ENCODE measurements at places on chromosomes 5 and 9.

DNA sequence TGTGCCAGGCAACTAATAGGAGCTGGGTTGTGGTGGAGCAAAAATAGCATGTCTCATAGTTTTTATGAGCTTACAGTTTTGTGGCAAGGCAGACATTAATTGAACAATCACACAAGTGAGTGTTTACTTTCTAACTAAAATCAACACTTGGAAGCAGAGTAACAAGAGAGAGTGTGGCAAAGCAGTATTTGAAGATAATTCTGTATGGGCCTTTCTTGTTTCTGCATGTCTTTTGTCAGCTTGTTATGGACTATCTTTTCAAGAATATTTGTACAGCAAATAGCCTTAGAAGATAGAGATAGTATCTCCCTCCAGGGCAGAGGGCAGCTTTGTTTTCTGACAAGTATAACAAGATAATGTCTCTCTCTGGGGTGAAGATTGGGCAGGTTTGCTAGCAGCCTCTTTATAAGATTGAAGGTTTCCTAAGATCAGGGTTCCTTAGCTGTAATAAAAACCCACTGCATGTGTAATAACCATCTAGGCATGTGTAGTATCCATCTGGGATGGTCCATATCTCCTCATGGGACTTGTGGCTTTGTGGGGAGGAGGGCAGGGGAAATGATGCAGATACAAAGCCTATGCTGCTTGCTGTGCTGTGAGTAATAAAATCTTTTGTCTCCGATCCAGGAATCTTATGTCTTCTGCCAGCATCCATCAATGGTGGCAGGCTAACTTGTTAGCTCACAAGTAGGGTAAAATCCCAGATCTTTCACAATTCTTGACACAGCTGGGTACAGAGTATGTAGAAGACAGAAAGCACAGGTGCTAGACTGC is 479.9 kb downstream of the KDM4C start:
- no peak for DNase-seq

GRCh38 chr9:98533866-98534265 is 174.9 kb downstream of the GABBR2 start:
- no peak for DNase-seq

GRCh38 chr9:115292584-115293279 is 174.8 kb upstream of the TNC start:
- no peak for DNase-seq

DNA sequence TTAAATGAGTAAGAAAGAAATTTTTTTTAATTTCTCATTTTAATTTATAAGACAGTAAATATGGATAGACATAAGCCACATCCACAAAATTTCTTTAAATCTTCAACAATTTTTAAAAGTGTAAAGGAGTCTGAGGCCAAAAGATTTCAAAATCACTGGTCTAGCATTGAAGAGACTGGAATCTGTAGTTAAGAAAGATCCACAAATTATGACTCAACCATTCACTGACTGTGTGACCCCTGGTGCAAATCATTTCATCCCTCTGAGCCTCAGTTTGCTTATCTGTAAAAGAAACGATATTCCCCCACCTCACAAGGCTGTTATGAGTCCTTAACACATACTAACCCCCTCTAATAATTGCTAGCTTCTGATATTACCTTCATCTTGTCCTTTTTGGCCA is 98.5 kb downstream of the EBF1 start:
- no peak for DNase-seq

- no peak for DNase-seq
Measured at GRCh38 chr5:79225026-79225425, 10.9 kb upstream of the JMY start.

- DNase-seq, result no peak
Measured at GRCh38 chr9:21670374-21670773, 132.1 kb upstream of the MTAP start.

- no peak for DNase-seq
Measured at GRCh38 chr5:111737716-111738115, 19.3 kb downstream of the NREP start.

DNA sequence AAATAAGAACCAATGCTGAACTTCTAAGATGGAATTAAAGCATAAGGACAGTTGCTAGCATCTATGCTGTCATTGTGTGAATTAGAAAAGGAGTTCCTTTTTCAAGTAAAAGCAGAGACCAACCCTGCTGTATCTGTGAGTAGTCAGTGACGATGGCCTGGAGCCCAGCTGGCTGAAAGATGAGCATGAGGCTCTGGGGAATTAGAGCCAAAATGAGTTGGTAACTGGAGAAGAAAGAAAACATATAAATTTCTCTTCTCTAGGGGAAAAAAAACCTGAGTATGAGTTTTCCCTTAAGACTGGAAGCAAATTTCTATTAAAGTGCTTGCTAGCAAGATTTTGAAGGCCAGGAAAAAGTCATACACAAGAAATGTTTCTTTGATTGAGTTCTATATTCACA is 1.6 kb upstream of the SPZ1 start:
- DNase-seq, result no peak

DNA sequence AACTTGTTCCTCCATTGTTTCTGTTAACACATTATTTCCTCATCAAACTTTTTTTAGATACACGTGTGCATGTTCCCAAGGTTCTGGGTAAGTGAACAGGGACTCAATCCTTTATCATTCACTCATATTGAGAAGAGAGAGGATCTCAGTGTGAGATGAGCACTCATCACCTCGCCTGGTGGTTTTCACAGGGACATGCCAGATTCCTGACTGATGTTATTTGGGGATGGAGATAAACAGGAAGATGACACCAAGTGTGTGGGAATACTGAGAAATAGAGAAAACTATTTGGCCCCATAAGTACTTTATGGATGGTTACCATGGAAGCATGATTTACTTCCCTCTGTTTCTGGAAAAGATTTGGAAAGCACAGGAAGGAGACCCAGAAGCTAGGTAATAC is 533.3 kb upstream of the DMAC1 start:
- no peak for DNase-seq

DNA sequence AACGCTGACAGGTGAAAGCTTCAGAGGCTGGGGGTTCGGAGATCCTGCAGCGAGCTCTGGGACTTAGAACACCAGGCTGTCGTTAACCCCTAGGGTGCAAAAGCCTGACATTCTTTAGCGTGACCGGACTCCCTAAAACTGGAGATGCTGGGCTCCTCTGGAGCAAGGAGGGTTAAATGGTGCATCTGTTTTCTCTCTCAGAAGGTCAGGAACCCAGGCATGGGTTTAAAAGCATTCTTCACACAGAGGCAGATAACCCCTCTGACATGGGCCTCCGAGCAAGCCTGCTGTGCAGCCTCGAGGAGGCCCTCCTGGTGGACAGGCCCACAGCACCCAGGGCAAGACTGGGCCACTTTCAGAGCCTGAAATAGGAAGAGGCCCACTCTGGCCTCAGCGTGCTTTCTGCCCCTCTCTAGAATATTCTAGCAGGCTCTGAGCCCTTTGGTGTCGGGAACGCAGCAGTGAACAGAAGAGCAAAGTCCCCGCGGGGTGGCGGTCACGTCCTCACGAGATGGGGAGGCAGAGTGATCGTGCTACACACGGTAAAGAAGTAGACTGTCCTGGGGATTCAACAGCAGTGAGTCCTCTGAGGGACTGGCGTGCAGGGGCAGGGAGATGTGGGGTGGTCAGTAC is 124.8 kb downstream of the COL23A1 start:
- no peak for DNase-seq

GRCh38 chr5:116242343-116242742 is 157.5 kb downstream of the COMMD10 start:
- DNase-seq, result no peak

DNA sequence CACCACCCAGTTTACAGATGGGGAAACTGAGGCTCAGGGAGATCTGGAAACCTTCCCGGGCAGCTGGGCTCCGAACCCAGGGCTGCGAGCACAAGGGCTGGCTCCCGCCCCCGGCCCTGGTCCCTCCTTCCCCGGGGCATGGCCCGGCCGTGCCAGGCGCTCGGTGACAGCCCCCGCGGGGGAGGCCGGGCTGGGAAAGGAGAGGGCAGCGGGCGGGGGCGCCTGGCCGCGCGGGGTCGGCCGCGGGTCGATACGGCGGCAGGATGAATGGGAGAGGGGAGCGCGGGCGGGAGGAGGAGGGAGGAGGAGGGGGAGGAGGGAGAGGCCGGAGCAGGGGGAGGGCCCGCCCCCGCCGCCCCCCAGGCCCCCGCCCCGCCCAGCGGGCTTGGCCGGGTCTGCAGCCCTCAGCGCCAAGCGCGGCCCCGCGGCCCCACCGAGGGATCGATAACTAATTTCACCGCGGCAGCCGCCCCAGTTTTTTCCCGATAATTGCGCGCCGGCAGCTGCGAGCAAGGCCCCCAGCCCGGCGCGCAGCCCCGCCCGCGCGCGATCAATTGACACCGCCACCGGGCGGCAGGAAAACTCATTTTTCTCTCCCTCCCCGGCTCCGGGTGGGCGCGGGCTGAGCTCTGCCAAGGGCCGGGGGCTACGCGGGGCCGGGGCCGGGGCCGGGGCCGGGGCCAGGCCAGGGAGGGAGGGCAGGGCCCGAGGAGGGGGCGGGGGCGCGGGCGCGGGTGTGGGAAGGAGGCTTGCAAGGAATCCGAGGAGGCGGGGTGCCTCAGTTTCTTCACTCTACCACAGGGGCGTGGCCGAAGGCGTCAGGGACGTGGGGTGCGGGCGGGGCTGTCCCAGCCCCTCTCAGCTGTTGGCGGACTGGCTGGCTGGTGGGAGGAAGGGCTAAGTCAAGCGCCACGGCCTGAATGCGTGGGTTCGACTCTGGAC is 52.1 kb downstream of the C9orf50 start:
- no peak for DNase-seq

DNA sequence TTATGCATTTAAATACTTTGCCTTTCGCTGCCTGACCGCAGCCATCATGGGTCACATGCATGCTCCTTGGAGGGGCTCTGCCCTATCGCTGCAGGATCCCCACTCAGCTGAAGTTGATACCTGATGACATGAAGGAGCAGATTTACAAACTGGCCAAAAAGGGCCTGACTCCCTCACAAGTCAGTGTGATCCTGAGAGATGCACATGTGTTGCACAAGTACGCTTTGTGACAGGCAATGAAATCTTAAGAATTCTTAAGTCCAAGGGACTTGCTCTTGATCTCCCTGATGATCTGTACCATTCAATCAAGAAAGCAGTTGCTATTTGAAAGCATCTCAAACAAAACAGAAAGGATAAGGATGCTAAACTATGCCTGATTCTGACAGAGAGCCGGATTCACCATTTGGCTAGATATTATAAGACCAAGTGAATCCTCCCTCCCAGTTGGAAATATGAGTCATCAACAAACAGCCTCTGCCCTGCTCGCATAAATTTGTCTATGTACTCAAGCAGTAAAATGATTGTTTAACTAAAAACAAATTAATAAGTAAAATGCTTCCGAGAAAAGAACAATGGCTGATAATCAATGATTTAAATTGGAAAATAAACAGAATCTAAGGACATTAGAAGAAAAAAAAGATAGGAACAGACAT is 41.6 kb upstream of the PPP2CA start:
- DNase-seq, result no peak

- no peak for DNase-seq
Measured at GRCh38 chr5:63101870-63102269, 523.3 kb downstream of the LRRC70 start.

- no peak for DNase-seq
Measured at GRCh38 chr9:121634329-121635261, 16.8 kb upstream of the DAB2IP start.

- DNase-seq, result no peak
Measured at GRCh38 chr5:10456583-10457420, 15.1 kb downstream of the ROPN1L start.

- no peak for DNase-seq
Measured at GRCh38 chr9:3942361-3942760, 357.5 kb downstream of the GLIS3 start.

DNA sequence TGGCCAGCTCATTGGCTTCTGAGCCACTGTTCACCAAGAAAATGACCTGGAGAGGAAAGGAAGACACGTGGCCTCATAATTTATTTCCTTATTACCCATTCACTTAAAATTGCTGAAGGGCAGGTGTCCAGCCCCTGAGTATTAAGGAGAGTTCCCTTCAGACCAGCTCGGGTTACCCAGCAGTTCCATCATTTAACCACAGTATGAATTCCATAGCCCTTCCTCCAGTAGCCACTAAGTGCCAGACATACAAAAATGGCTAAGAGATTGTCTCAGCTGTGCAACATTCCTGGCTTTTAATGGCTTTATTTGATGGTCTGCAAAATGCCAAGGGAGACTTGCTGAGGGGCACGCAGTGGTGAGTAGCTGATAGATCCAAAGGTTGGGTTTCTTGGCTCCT is 12.5 kb downstream of the AGXT2 start:
- no peak for DNase-seq

GRCh38 chr5:82593481-82593880 is 315.3 kb upstream of the RPS23 start:
- DNase-seq, result no peak

GRCh38 chr9:124361128-124361527 is 54.1 kb downstream of the PSMB7 start:
- DNase-seq, result no peak

GRCh38 chr5:80034962-80035821 is at the start of gene THBS4:
Gene THBS4 (plus strand): TSS chr5:80035348. CDS start chr5:80035538, 190 bp downstream.
- no peak for DNase-seq

- no peak for DNase-seq
Measured at GRCh38 chr5:75632321-75632720, 21.1 kb downstream of the ANKDD1B start.

- DNase-seq, result no peak
Measured at GRCh38 chr5:36385495-36385894, 83.8 kb upstream of the RANBP3L start.

GRCh38 chr5:172605466-172605865 is 35.6 kb upstream of the NEURL1B start:
- DNase-seq, result no peak

- DNase-seq, result no peak
Measured at GRCh38 chr5:137075163-137075970, 423.8 kb downstream of the SPOCK1 start.

DNA sequence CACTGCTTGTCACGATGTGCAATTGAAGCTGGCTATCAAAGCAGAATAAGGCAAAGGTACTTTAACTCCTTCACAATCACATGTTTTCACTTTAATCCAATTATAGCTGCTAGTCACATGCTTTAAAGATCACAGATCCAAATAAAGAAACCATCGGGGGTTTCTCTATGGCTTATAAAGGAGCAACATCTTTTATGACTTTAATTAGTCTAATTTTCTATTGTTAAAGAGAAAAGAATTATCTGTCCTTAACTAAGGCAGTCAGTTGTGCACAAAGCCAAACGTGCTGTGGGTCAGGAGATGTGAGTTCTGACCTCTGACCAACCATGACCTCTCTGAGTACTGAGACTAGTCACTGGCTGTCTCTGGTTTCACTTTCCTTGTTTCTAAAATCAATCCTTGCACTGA is 561.1 kb downstream of the RAB3C start:
- no peak for DNase-seq

DNA sequence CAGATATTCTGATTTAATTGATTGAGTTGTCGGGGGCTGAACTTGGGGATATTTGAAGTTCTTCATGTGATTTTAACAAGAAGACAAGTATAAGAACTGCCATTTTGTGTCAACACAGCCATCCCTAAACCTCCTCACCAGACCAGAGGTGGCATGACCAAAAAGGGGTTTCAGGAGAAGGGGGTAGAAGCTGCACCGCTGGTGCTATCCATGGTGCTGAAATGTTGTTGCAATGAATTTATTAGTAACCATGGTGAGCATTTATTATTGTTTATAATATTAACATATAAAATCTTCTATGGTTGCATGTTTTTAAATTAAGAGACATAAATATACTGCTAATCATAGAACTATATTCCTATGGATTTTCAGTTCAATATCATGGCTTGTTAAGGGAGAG is 72.3 kb downstream of the GNA14 start:
- DNase-seq, result no peak

Data from activated T-helper 9 cell treated with anti-CD3 and anti-CD28 coated beads, Interleukin-2, amount 50 U/mL, for 16 hours (primary cell).